ENCODE measurements at places on chromosomes 3 and 15.
A peak's percentile ranks its signal among the peaks of the same experiment; 100 is the strongest.

DNA sequence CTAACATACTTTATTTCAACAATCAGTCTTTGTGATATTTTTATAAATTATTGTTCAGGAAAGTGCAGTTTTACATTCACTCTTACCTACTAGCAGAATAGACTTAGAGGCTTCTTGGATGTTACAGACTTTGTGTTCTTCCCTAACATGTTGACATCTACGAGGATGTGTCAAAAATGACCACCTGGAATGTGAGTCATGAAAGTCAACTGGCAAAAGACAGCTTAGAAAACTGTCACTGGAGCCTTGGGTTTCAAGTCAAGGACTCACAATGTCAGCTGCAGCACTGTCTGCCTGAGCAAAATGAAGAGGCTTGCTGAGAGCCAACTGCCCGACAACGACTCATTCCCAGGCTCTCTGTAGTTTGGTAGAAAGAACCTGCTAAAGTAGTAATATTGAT lies 91.5 kb downstream of the CERS3 start:
- DNase-seq: no peak

DNA sequence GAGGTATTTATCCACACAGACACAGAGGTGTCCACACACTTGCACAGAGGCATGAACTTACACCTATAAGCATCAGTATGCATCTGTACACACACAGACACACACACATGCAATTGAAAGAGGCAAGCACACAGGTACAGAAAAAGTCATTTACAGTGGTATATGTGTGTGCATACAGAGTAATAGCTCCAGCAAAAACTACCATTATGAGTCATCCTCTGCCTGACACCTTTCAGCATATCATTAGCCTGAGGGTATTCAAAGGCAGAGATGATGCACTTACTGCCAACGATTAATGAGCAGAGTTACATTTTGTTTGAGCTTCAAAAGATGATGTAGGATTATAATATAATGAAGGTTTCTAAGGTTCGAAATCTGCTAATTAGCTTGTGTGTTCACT lies 100.3 kb upstream of the TPRG1 start:
- DNase-seq: peak; percentile 21

- DNase-seq: no peak
These were observed 14.9 kb downstream of the MINAR1 start for GRCh38 chr15:79447060-79447459.

DNA sequence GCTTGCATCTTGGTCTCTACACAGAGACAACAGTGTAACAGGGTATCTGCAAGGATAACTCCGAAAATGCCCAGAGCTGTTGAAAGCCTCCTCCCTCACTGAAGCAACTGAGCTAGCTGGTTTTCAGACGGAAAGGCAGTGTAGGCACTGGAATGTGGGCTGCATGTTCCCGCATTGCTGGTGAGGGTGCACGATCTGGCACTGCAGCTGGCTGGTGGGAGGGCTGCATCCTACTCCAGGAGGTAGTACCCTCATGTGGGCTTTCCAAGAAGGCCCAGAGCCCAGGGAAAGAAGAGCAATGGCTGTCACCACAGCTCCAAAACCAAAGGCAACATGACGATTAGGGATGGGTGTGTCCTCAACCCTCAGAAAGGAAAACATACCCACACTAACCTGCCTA lies 28.7 kb upstream of the RPS17 start:
- DNase-seq: no peak

DNA sequence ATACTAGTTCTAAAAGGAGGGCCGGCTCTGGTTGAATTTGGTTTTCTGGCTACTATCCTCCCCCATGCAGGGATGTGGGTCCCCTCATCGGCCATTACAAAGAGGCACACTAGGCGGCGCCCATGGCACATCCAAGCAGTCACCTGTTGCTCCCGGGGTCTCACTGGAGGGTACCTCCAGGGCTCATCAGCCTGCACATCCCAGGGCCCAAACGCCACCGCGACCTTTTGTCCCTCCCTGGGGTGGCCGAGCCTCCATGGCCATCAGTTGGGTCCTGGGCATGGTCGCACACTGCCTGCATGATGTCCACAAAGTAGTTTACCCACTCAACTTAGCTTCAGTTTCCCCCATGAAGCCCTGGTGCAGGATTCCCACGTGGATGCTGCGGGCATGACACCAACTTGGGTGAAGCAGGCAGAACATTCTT lies 28.3 kb downstream of the IDH3A start:
- DNase-seq: peak; percentile 49
